ENCODE measurements at places on chromosomes 11 and 22.

DNA sequence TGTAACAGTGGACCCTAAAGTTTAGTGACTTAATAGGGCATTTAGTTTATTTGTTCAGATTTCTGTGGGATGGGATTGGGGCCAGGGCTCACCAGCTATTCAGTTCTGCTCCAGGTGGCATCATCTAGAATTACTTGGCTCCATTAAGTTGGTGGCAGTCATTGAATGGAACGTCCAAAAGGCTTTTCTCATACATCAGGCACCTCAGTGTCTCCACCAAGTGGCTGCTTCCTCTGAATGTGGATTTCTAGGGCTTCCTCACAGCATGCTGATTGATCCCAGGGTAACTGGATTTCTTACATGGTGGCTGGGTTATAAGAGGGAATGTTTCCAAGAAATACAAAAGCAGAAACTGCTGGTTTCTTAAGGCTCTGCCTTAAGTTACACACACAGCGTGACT is 34.7 kb downstream of the USP47 start:
- no peak for DNase-seq

- DNase-seq: no peak
Measured at GRCh38 chr22:23401910-23402274, 178.2 kb downstream of the IGLL1 start.

DNA sequence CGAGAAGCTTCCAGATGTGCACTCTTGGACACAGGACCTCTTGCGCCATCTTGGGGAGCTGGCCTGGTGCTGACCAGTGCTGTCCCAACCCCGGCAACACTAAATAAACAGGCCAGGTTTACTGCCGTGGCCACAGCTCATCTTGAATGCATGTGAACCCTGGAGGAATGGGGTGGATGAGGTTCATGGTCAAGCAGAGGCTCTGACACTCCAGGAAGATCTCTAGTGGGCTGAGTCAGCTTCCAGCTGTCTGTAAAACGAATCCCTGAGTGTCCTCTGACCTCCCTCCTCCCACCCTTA is 51.8 kb downstream of the ALX4 start:
- no peak for DNase-seq

DNA sequence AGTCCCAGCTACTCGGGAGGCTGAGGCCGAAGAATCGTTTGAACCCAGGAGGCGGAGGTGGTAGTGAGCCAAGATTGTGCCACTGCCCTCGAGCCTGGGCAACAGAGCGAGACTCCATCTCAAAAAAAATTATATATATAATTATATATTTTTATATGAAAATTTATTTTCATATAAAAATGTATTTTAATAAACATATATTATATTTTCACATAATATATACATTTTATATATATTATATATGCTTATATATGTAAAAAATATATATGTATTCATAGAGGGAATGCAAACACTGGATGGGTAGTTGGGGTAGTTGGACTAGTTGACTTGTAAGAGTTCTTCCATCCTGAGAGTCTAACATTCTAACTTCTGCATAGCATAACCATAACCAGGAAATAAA is 20.3 kb downstream of the DEUP1 start:
- no peak for DNase-seq

GRCh38 chr11:20874358-20874757 is 205.0 kb downstream of the NELL1 start:
- DNase-seq: no peak

Data from GM18507 (cell line).